ENCODE measurements at places on chromosomes 13 and 19.

GRCh38 chr13:49980266-49980665 lies 16.6 kb upstream of the TRIM13 start:
- no peak for ATAC-seq

- ATAC-seq: no peak
Observed at GRCh38 chr13:36888645-36889044, 31.4 kb downstream of the SMAD9 start.

- ATAC-seq: no peak
Observed at GRCh38 chr13:32609428-32609827, 23.2 kb downstream of the PDS5B start.

- no peak for ATAC-seq
Observed at GRCh38 chr19:35110974-35111373, 4.6 kb upstream of the FXYD3 start.

- no peak for ATAC-seq
Observed at GRCh38 chr13:47853236-47853635, 147.8 kb downstream of the SUCLA2 start.

DNA sequence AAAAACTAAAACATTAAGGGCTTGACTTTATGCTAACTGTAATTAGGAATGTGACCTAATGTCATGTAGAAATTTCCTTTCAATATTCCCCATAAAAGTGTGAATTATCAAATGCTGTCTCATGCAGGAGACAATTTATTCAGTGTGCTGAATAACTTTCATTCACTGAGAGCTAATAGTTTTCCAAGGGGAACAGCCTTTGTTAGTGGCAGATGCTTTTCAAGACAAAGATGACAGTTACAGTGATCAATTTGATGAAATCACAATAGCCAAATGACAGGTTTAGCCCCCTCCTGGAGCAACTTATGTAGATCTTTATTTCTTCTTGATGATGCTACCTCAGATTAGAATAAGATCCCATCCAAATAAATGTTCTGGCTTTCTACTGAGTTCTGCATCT lies 275.5 kb downstream of the ITGBL1 start:
- no peak for ATAC-seq

- ATAC-seq: peak; percentile 65
Observed at GRCh38 chr19:2096034-2096479, at the start of gene MOB3A. MOB3A (minus strand) TSS chr19:2096326; CDS start chr19:2078560, 17,766 bp downstream.

GRCh38 chr13:39684531-39685137 lies 29.2 kb downstream of the COG6 start:
- ATAC-seq: peak; percentile 43

- peak; percentile 79 for ATAC-seq
Observed at GRCh38 chr19:46713781-46714443, 3.0 kb downstream of the PRKD2 start.

DNA sequence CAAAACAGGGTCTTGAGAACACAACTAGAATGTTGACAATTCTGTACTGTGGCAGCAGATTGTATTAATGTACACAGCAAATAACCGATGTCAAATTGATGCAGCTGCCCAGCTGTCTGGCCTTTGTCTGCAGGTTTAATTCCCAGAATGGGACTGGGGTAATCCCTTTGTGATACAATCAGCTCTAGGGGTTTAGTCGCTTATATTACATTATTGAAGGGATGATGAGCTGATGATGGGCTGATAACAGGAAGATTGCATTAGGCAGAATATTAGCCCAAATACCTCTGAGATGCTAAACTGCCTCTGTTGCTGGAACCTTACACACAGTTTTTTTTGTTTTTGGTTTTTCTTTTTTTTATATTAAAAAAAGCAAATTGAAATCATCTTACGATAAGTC lies 265.0 kb downstream of the RBM26 start:
- ATAC-seq: no peak

DNA sequence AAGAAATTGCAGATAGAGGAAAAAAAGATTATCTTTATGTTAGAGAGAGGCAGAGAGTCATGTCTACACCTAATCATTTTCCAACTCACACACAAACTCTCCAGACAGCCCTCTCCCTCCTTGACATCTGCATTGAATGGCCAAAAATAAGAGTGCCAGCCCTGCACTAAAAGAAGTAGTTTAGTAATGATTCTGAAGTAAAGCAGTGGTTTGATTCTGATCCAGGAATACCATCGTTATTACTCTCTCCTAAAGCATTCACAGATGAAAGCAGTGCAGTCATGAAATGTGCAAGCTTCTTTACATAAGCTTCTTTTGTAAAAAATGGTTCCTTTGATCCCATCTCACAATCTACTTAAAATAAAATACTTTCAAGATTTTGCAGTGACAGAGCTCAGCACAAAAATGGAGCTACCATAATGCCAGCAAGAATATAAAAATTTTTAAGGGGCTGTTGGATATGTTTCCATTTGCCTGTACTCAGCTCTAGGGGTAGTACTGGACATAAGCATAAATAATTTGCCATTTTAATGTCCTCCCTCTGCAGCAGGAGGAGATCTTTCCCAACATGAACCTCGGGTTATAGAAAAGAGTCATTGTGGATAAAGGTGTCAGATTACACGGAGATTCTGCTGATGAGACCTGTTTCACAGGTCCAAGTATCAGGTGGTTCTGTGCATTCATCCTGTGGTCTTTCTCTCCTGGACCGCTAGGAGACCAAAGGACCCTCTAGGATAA lies 406.3 kb downstream of the DCT start:
- ATAC-seq: no peak

GRCh38 chr19:48779636-48780035 lies 24.3 kb downstream of the FGF21 start:
- ATAC-seq: no peak

- no peak for ATAC-seq
Observed at GRCh38 chr13:43522788-43523187, 264.0 kb downstream of the ENOX1 start.

GRCh38 chr13:43195551-43195950 lies 172.2 kb downstream of the DNAJC15 start:
- no peak for ATAC-seq

GRCh38 chr13:114099918-114100445 lies 32.4 kb downstream of the RASA3 start:
- ATAC-seq: peak; percentile 54

All from esophagus mucosa (tissue), 1 donor.